ENCODE measurements at places on chromosomes 6 and 20.

DNA sequence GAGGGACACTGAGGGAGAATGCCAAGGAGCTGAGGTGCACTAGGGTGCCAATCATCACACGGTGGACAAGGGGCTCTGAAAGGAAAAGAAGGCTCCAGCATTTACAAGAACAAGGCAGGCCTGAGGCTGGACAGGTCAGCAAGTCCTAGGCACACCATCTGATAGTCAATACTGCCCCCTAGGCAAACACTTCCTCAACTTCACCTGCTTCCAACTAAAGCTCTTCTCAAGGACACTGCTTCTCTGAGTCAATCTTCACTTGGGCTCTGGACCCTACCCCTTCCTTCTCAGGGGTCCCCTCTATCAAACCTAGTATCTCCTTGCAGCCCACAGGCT, 37.7 kb upstream of the SLC4A11 start:
- DNase-seq, result no peak

DNA sequence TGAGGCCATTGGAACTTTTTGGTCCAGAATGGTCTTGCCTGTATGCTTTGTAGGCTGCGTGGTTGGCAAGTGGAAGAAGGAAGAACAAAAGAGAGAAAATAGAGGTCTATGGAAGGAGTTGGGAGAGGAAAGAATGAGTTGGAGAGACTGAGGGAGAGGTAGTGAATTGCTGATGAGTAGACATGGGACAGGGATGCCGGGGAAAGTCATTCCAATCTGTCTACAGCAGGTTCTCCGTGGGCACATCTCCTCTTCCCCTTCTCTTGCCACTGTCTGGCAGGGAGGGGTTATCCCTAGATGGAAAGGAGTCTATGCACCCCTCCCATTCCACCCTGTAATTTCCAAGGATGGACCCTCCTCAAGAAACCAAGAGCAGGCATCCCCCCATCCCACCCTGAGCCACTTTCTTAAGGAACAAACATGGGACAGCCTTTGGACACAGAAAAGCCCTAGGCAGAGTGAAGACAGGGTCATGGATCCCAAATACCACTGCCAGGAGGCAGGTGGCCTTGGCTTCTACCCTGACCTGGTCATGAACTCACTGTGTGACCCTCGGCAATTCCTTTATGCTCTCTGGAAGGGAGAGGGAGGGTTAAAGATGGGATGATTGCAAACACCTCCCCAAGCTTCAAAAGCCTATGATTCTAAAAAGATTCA, 196.9 kb downstream of the LRFN2 start:
- no peak for DNase-seq

DNA sequence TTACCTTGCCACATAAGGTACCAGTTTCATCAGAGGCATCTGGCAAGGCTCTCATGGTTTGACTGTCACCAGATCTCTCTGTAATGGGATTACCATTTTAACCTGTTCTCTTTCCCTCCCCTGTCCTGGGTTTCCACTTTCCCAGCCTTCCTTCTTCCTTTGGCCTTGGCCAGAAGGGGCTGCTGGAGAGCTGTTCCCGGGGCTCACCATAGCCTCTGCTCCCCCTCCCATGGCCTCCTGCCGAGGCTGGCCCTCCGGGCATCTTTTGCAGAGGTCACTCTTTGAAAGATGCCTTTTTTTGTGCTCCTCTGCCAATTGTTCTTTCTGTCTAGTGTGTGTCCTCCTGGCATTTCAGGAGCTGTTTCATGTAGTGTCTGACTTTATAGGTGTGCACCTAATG, 100.7 kb upstream of the SCP2D1 start:
- DNase-seq, result no peak

DNA sequence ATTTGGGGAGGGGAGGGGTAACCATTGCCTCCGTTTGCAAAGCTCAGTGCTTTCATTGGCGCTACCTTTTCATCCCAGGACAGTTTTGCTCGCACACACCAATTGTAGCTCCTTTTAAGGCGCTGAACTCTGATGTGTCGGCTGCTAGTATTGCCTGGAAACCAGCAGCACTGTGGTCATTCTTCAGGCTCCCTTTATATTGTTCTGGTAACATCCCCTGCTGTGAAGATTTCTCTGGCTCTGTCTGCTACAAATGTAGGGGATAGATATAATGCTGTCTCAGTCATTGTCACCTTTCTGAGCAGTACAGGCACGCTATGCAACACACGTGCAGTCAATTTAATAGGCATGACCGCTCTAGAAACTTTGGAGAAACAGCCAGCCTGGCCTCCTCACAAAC, 172.9 kb upstream of the SASH1 start:
- DNase-seq, result no peak

GRCh38 chr6:125445054-125445453, 143.3 kb upstream of the HDDC2 start:
- DNase-seq, result no peak

DNA sequence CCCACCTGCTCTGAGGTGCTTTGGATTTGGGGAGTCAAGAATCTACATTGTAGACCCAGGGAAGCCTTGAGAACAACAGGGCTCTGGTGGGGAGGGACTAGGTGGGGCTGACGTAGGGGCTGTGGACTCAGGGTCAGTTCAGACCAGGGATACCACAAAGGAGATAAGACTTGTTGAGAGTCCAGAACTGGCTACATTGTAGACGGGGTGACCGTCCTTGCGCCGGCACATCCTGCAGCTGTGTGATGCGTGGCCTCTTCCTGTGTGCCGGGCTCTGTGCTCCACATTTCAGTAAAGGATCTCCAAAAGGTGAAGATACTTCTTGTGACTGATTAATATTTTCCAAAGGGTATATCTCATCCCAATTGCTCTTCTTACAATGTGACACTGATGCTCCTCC, 9.8 kb upstream of the TLDC2 start:
- no peak for DNase-seq

GRCh38 chr6:25619217-25619616, 32.8 kb upstream of the SCGN start:
- no peak for DNase-seq

DNA sequence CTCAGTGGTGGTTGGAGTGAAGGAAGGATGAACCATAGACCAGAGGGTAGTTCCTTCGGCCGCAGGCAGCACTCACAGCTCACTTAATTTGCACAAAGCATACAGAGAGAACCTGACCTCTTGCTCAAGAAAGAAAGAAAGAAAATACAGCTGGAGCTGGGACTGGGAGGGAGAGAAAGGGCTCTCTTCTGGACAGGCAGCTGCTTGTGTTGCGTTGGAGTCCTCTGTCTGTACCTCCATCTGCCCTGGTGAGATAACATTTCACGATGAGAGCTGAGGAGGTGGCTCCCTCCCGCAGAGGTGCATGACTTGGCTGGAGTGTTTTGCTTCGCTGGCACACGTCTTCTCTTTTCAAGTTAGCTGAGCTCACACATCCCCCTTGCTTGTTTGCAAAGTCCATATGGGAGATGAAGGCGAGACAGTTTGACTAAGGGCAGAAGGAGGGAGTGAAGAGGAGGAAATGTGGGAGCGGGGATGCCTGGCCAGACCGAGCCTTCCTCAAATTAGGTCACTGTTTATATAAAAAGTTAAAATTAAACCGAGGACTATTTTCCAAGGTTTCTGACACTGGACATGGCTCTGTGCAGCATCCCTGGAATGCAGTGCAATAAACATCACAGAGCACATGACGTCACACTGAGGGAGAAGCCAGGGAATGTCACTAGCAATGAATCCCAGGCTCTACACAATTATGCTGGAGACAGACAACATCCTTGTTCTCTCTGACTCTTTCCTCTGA, 359.4 kb downstream of the CD83 start:
- DNase-seq, result peak; percentile 47

DNA sequence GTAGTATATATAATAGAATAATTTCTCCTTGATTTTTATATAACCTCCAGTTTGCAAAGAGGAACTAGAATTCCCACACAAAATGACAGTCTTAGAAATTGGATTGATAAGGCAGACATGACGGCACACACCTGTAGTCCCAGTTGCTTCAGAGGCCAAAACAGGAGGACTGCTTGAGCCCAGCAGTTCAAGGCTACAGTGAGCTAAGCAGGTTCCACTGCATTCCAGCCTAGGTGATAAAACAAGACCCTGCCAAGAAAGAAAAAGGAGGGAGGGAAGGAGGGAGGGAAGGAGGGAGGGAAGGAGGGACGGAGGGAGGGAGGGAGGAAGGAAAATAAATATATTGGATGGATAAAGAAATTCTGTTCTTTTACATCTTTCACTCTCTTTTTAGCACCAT, 77.6 kb upstream of the SASH1 start:
- DNase-seq, result no peak

- DNase-seq, result no peak
Observed at GRCh38 chr6:139370283-139370998, 4.0 kb downstream of the CITED2 start.

- peak; percentile 83 for DNase-seq
Observed at GRCh38 chr6:4008324-4009047, 70.5 kb downstream of the FAM217A start.

GRCh38 chr20:58020656-58021454, 207.6 kb downstream of the ANKRD60 start:
- DNase-seq, result no peak

- no peak for DNase-seq
Observed at GRCh38 chr6:3347826-3348225, 89.1 kb downstream of the PSMG4 start.

GRCh38 chr6:64084185-64084663, 448.6 kb downstream of the PHF3 start:
- no peak for DNase-seq

- no peak for DNase-seq
Observed at GRCh38 chr6:165929607-165930006, 238.0 kb downstream of the TBXT start.

DNA sequence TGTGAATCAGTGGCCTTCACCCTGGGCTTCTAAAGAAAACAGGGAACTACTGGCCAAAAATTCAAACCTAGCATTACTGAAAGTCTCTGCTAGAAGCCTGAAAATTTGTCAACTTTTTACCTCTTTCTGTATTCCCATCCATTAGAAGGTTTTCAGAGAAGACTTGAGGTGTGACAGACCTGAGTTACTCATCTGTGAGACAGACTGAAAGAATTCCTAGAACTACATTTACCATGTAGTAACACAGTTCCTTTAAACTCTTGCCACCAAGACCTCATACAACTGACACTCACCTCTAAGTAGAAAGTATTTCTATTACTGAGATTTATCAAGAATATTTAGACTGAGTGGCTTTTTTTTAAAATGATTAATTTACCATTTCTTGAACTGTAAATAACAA, 4.5 kb downstream of the DPM1 start:
- no peak for DNase-seq

DNA sequence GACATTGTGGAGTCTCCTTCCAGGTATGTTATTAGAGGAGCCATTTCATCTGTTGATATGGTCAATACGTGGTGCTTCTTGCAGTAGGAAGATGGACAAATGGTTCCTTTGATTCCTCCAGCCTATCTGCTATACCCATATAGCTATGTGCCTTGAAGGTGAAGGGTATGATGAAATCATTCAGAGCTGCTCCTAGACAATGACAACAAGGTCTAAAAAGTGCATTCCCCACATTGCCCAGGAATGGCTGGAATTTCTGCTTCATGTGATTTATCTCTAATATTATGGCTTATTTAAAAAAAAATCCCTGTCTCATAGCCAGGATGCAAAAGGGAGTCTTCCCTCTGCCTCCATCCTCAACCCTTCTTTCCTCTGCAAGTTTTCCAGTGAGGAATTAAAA, 14.1 kb downstream of the DAAM2 start:
- DNase-seq, result no peak

GRCh38 chr6:153488267-153488666, 357.2 kb upstream of the RGS17 start:
- DNase-seq, result no peak

GRCh38 chr6:137928286-137928685, 61.2 kb downstream of the TNFAIP3 start:
- no peak for DNase-seq

- DNase-seq, result no peak
Observed at GRCh38 chr6:165096868-165097267, 212.5 kb downstream of the C6orf118 start.

DNA sequence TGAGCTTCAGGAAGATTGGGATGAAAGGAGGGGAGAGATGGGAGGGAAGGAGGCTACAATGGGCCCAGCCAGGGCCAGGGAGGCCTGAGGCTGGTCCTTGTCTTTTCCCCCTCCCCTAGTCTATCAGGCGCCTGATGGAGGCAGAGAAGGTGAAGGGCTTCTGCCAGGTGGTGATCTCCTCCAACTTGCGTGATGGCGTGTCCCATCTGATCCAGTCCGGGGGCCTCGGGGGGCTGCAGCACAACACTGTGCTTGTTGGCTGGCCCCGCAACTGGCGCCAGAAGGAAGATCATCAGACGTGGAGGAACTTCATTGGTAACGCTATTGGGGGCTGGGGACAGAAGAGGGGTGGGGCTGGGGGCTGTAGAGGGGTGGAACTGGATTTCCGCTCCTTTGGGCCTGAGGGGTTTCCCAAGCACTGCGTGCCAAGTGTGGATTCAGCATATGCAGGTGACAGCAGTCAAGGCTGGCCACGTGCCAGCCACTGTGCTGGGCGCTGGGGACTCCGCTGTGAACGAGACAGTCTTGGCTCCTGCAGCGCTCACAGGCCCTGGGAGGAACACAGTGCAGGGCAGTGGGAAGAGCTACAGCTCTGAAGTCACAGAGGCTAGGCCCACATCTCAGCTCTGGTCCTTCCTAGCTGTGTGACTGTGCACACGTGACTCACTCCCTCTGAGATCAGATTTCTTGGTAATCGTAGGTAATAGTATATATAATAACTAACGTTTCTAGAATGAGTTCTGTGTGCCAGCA, 22.7 kb downstream of the SLC12A5 start:
- DNase-seq, result no peak

DNA sequence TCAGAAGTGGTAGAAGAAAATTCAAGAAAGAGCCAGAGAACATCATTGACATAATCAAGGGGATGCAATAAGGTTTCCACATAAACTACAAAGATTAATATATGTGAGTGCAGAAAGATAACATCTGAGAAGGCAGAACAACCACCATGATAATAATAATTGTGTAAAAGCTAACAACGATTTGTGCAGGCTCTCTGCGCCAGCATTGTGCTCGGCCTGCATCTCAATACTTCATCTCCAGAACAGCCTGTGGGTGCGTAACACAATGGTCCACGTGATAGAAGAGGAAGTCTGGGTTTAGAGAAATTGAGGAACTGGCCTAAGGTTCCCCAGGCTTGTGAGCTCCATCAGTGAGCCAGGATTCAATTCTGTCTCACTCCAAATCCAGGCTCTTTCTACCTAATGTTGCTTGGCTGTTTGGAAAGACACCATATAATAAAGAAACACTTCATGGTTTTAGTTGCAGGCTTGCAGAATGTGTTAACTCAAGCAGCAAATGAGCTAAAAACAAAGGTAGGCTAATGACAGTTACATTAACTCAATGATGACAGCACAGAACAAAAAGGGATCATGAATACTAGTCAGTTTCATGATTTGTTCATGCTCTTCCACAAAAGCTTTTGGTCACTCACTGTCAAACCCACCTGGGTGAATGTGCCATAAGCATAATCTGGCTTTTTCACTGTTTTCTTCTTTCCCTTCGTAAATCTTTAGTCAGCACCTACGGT, 71.2 kb downstream of the LY86 start:
- no peak for DNase-seq

- DNase-seq, result no peak
Observed at GRCh38 chr6:71589254-71589653, 297.1 kb upstream of the RIMS1 start.

GRCh38 chr20:32296412-32296811, 19.0 kb downstream of the KIF3B start:
- no peak for DNase-seq

Data from amniotic stem cell (primary cell).